PC-9 (cell line): ENCODE measurements at places on chromosomes 4 and X.
A peak's percentile ranks its signal among the peaks of the same experiment; 100 is the strongest.

- no peak for DNase-seq
Measured at GRCh38 chrX:107704181-107704580, 71.4 kb downstream of the TSC22D3 start.

DNA sequence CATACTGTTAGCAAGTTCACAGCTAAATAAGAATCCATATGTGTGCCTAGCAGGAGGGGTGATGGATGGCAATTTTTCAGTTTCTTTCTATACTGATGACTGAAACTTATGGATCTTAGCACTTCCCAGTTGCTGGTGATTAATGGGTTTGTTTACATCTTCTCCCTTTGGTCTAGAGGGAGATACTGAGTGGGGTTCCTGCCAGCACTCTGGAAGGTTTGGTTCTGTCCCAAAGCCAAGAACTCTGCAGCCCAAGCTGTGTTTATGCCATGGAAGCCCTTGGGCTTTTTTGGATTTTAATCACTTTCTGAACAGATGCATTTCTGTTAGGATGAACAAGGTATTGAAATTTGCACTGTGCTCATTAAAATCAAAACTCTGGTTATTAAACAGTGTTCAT is 43.5 kb downstream of the DDIT4L start:
- no peak for DNase-seq

- peak; percentile 38 for DNase-seq
Measured at GRCh38 chrX:42797651-42798269, 19.8 kb upstream of the PPP1R2C start.

GRCh38 chr4:114226968-114227760 is 247.7 kb upstream of the ARSJ start:
- no peak for DNase-seq

GRCh38 chr4:139227729-139228404 is 50.8 kb upstream of the ELF2 start:
- no peak for DNase-seq

- DNase-seq = no peak
Measured at GRCh38 chr4:68123525-68123924, 6.1 kb downstream of the TMPRSS11F start.

DNA sequence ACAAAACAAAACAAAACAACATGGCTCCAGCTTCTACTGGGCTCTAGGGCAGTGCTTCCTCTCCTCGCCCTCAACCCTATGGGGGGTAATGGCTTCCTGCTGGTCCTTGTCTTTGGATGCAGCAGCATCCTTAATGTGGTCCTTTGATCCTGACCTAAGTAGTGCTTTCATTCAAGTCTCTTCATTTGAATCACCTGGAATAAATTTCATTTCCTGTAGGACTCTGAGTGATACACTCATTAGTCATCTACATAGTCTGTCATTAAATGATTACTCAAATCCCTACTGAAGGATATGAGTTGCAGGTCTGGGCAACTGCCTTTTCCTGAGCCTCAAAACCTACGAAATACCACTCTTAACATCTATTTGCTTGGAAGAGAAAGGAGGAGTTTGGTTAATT is 54.5 kb downstream of the RHOH start:
- no peak for DNase-seq

GRCh38 chr4:24070117-24070516 is 180.3 kb upstream of the PPARGC1A start:
- DNase-seq = no peak

- no peak for DNase-seq
Measured at GRCh38 chr4:96146686-96147085, 306.8 kb downstream of the PDHA2 start.

GRCh38 chr4:38785041-38785790 is 2.4 kb upstream of the TLR10 start:
- no peak for DNase-seq

DNA sequence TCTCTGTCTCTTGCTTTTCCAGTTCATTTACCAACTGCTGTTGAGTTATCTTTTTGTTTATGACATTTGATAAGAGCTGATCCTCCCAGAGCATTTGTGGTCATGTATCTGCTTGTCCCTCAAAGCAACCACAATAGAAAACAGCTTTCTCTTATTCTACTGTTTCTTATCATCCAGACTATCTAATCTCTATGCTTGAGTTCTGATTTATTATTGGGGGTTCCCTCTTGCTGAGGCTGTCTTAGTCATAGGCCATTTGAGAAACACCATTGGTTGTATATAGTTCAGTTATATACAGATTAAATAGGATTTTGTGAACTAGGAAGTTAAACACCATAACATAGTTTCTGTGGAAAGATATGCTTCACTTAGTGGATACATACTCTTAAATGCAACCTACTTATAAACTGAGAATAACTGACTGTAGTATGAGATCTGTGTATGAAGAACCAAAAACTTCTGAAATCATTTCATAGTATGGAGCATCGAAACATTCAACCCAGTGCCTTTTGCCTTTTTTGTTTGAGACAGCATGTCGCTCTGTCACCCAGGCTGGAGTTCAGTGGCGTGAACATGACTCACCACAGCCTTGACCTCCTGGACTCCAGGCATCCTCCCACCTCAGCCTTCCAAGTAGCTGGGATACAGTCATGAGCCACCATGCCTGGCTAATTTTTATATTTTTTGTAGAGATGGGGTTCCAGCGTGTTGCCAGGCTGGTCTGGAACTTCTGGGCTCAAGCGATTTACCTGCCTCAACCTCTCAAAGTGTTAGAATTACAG is 75.8 kb downstream of the STIM2 start:
- DNase-seq = no peak

DNA sequence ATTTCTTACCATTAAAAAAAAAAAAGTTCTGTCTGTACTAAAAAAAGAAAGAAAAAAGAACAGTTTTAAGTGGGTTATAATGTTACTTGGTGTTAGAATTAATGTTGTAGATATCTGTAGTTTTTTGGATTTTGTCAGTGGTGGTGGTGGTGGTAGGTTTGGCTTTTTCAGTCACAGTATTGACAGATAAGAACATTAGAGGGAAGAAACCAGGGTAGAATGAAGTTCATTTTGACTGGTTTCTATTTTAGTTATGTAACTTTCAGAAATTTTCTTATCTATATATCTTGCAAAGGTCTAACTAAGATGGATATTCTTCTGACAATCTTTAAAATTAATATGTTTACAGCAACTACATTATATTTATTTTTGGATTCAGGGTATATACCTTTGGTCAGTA is 105.4 kb downstream of the FBXW7 start:
- no peak for DNase-seq

GRCh38 chr4:144336633-144337032 is 196.1 kb upstream of the GYPA start:
- DNase-seq = no peak

- peak; percentile 55 for DNase-seq
Measured at GRCh38 chr4:52001616-52002015, 18.5 kb downstream of the LRRC66 start.

- no peak for DNase-seq
Measured at GRCh38 chrX:103513476-103514108, 5.7 kb downstream of the RAB40A start.

- no peak for DNase-seq
Measured at GRCh38 chr4:170526471-170526870, 436.7 kb upstream of the AADAT start.

GRCh38 chrX:50865311-50865710 is 45.2 kb upstream of the BMP15 start:
- no peak for DNase-seq

DNA sequence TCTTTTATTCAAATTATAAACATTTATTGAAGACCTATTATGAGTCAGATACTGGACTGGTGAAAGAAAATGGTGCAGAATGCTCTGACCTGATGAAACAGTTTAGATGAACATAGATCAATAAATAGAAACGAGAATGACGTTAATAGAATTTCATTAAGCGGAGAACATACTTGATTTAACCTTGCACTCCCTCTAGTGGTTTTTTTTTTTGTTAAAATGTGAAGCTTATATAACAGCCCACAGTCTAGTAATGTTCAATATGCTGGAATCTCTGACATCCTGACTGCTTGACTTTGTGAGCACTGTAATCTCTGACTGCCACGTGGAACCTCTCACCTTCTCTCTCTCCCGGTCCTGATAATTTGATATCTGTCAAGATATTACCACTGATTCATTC is 32.3 kb downstream of the HDAC8 start:
- no peak for DNase-seq

GRCh38 chr4:157220371-157220881 is at the start of gene GRIA2:
Gene GRIA2, plus strand, starts transcription at chr4:157220728. Its CDS starts 315 bp downstream, at chr4:157221043.
- DNase-seq = no peak

- DNase-seq = no peak
Measured at GRCh38 chrX:123169247-123169901, 14.7 kb upstream of the GRIA3 start.

DNA sequence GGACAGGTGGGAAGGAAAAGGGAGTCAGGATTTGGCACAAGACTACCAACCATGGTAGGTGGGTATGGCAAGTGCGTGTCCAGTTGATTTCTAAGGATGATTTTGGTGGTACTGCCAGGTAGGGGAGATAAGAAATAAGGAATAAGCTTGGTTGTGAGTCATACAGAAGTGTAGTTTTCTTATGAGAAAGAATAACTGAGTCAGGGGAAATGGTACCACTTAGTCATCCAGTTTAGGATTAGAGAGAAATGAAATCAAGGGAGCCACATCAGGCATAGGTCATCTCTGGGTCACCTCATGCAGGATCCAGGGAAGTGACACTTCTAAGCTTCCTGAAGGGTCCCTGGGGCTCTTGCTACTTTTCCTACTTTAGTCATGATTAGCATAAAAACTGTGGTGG is 107.1 kb upstream of the C1GALT1C1 start:
- no peak for DNase-seq

DNA sequence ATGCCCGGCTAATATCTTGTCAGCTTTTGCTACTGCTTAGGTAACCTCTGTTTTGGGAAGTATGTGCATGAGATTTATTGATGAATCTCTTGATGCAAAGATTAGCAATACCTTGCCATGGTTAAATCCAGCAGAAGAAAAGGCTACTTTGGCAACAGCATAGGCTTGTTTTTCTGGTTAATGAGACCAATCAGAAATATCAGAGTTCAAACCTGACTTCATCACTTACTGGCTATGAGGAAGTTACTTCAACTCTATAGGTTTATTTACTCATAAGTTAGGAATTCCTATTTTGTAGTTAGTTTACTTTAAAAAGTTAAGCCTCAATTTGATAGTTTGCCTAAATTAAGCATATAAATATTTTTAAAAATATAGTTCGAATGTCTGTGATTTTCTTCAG is 93.1 kb downstream of the PDLIM5 start:
- DNase-seq = no peak

GRCh38 chr4:125368146-125368545 is 53.4 kb downstream of the FAT4 start:
- DNase-seq = no peak

DNA sequence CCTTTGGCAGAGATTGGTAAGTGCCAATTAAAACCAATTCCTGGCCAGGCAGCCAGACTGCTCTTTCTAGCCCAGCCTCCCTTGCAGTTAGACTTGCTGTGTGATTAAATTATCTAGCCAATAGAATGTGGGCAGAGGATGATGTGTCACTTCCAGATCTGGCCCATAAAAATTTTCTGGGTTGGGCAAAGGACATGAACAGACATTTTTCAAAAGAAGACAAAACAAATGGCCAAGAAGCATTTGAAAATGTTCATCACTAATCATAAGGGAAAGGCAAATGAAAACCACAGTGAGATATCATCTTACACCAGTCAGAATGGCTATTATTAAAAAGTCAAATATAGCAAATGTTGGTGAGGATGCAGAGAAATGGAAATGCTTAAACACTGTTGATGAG is 71.4 kb upstream of the STIM2 start:
- no peak for DNase-seq

DNA sequence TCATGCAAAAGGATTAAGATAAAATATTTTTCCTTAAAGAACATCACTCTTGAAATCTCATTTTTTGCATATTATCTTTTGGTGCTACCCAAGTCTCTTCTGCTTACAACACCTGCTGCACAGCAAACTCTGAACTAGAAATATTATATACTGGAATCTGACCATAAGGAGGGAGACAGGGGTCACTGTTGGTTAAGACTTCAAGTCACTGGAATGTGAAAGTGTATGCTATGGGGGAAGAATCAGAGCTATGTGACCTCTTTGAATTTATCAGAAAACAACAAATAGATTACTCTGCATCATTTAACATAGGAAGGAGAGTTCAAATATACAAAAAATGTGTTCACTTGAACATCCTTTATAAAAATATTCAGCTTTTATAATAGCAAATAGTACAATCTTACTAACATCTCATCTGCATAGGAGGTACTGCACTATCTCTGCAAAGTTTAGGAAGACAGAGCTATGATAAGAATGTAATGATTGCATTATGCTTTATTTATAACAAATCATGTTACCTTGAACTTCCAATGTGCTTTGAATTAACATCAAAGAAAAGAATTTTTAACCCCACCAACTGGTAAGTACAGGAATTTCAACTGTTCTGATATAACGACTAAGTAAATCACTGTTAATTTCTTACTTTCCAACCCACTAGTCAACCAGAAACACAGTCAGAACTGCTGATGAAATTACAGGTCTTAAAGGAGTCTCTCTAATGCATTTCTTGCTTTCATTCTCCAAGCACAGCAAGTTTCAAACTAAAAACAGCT is 69.8 kb downstream of the ZNF827 start:
- DNase-seq = no peak

GRCh38 chrX:72663737-72664136 is 50.4 kb downstream of the PHKA1 start:
- no peak for DNase-seq

GRCh38 chr4:6986072-6986780 is 56.9 kb upstream of the TADA2B start:
- no peak for DNase-seq

GRCh38 chr4:173432430-173432829 is 33.5 kb upstream of the SCRG1 start:
- no peak for DNase-seq

DNA sequence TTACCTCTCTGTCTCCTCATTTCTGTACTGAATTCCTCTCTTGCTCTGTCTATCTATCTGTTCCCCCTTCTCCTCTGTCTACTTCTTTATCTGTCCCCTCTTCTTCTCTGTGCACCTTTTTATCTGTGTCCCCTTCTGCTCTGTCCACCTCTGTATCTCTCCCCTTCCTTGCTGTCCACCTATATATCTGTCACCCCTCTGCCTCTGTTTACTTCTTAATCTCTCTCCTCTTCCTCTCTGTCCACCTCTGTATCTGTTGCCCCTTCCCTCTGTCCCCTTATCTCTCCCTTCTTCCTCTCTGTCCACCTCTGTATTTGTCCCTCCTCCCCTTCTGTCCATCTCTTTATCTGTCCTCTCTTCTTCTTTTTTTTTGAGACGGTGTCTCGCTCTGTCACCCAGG is 8.9 kb downstream of the CCDC22 start:
- no peak for DNase-seq
